Activated T-helper 2 cell treated with anti-CD3 and anti-CD28 coated beads, Interferon-gamma antibody, Interleukin-2, Interleukin-4, amounts not matched to agents 10 μg/mL and 5 μg/mL and 100 μg/mL, durations not matched to agents 14 hours and 24 hours and 36 hours (primary cell): ENCODE measurements at places on chromosomes 5 and 9. TPM values are rescaled to one million over a fixed set of nuclear protein-coding genes. Genes with fewer than 3 reads are reported as not detected.

BARHL1 gene
- total RNA-seq = not detected in 2 replicates

LECT2 gene
- total RNA-seq = not detected in 2 replicates

SPATA31A6 gene
- not detected in 2 replicates for total RNA-seq

NME5 gene
- total RNA-seq = not detected in 2 replicates

PCDHGA1 gene
- total RNA-seq = 0.09 and 0.14 TPM in 2 replicates

IFNA13 gene
- not detected in 2 replicates for total RNA-seq

ACTBL2 gene
- not detected in 2 replicates for total RNA-seq

SURF2 gene
- 16.9 and 22.1 TPM in 2 replicates for total RNA-seq

WHRN gene
- 2.8 and 2.9 TPM in 2 replicates for total RNA-seq

PCDHGA9 gene
- total RNA-seq = 0.23 and 0.32 TPM in 2 replicates

ITGA2 gene
- total RNA-seq = 1.4 and 1.5 TPM in 2 replicates

FAM120AOS gene
- total RNA-seq = 40.9 and 41.1 TPM in 2 replicates

ANKRD31 gene
- total RNA-seq = 0.11 and 0.28 TPM in 2 replicates

SLC46A2 gene
- not detected in 2 replicates for total RNA-seq

PLEKHG4B gene
- not detected in 2 replicates for total RNA-seq

TMC1 gene
- not detected in 2 replicates for total RNA-seq

ELAVL2 gene
- total RNA-seq = not detected in 2 replicates

RIGI gene
- 4.8 and 5.0 TPM in 2 replicates for total RNA-seq

IL13 gene
- total RNA-seq = 777 and 830 TPM in 2 replicates

SPINK13 gene
- not detected in 2 replicates for total RNA-seq

ADAMTSL1 gene
- total RNA-seq = not detected in 2 replicates

FBXL17 gene
- 7.0 and 9.3 TPM in 2 replicates for total RNA-seq

PPIC gene
- total RNA-seq = not detected in 2 replicates

PCDHGB2 gene
- total RNA-seq = 0.85 and 0.91 TPM in 2 replicates

HMCN2 gene
- total RNA-seq = not detected in 2 replicates

MYMK gene
- total RNA-seq = not detected in 2 replicates
